ENCODE measurements at places on chromosomes 4 and X. TPM values are rescaled to one million over a fixed set of nuclear protein-coding genes. Genes with fewer than 3 reads are reported as not detected.

DNA sequence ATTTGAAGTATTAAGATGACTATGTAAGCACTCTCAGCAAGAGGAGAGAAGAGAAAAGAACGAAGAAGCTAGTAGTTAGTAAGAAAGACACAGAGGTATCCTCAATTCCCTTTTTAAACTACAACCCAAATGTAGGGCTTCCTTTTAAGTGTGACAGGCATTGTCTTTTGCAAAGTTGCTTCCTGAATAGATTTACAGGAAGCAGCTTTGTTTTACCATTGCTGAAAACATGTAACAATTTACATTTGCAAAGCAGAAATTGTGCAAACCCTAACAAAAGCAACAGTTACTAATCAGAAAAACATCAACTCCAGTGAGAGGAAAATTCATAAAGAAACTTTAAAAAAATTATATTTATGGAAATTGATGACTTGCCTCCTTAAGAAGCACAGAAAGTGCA lies 96.4 kb downstream of the FAM13A start:
- no peak for DNase-seq

- no peak for DNase-seq
These were observed 42.0 kb upstream of the RBMXL3 start for GRCh38 chrX:115147220-115147619.

DNA sequence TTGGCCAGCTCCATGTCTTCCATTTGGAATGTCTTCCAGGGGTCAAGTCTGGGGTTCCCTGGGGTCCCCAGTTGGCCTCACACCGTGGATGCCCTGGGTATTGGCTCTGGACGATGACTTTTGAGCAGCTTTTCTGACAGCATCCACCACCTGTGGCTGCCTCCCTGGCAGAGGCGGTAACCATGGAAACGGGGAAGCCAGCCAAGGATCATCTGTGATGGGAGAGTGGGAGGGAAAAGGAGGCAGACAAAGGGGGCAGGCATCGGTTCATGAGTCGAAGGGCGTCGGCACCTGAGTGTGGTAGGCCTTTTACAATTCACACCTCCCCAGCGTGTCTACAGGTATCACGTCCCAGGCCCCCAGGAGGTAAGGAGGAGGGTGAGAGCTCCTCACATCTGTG lies 152.2 kb downstream of the ASMT start:
- DNase-seq: no peak

- no peak for DNase-seq
These were observed 36.1 kb upstream of the PHKA2 start for GRCh38 chrX:19019996-19020395.

GRCh38 chr4:3464349-3464905 lies 1.3 kb downstream of the DOK7 start:
- DNase-seq: no peak

DNA sequence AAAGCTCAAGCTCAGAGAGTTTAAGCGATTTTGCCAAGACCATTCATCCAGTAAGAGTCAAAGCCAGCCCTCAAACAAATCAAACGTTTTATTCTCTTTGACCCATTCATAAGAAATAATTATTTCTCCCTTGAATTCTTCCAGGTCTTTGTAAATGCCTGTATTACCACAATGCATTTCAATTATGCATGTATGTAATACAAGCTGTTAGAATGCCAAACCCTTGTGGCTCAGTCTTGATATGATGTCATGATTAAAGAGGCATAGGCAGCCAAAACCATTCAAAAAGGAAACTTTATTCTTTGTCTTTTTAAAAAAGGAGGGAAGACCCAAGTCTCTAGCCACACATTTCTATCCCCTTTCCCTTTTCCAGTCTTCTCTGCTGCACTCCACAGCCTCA lies 56.5 kb upstream of the PGM2 start:
- DNase-seq: no peak

GRCh38 chrX:72142094-72142793 lies 10.5 kb upstream of the RTL5 start:
- DNase-seq: no peak

- no peak for DNase-seq
These were observed 179.6 kb upstream of the TENM3 start for GRCh38 chr4:182063651-182064050.

- no peak for DNase-seq
These were observed 358.4 kb downstream of the ARHGAP24 start for GRCh38 chr4:85833302-85833701.

DNA sequence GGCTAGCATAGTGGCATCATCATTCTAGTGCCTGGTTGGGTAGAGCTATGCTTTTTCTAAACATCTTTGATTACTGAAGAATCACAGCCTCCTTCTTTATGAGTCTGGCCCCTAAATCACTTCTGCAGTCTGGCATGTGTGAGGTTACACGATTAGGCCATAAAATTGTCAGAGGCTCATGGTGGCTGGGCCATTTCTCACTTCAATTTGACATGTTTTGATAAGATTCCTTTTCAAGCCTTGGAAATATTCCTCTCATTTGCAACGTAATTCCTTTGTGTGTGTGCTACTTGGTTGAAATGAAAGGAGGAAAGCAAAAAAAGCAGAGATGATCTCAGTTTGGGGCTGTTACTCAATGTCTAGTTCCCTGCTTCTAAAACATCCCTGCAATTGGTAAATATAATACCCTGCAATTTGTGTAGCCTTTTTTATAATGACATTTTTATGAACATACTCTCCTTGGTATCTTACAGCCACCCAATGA lies 6.2 kb downstream of the CCKAR start:
- DNase-seq: no peak

- DNase-seq: no peak
These were observed 22.5 kb upstream of the CT55 start for GRCh38 chrX:135193740-135194139.

GRCh38 chr4:183601381-183601780 lies 57.6 kb downstream of the RWDD4 start:
- no peak for DNase-seq

DNA sequence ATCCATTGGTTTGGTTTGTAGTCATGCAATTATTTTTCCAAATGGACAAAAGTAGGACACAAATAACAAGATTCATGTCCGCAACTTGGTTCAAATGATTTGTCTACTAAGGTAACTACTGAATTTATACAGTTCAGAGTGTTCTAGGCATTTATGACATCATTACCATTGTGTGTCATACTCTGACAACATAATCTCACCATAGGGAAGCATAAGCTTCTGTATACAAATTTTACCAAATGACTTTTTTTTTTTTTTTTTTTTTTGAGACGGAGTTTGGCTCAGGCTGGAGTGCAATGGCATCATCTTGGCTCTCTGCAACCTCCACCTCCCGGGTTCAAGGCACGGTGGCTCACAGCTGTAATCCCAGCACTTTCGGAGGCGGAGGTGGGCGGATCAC lies at the start of gene CXorf66:
Gene CXorf66, minus strand, starts transcription at position 101 of the 400 bp plus-strand sequence. Its CDS starts 25 bp downstream, at position 76.
- no peak for DNase-seq

GRCh38 chrX:13053171-13053570 lies 8.8 kb upstream of the FAM9C start:
- DNase-seq: no peak

DNA sequence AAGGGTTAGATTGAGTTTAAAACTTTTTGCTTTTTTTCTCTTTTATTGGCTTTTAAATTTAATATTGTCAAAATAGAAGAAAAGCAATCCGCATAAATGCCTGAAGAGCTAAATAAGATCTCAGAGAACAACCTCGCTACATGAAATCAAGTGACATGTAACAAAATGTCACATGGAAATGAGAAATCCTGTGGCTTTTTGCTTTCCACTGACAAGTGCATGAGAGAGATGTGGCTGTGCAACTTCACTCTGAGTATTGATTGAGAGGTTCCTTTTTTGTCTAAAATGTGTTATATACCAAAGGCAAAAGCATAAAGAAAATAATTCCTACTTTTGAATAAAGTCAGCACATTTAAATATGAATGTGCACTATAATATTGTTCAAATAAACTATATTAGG lies 263.5 kb downstream of the MAPK10 start:
- no peak for DNase-seq

- no peak for DNase-seq
These were observed 509.5 kb upstream of the ATOH1 start for GRCh38 chr4:93319041-93319440.

DNA sequence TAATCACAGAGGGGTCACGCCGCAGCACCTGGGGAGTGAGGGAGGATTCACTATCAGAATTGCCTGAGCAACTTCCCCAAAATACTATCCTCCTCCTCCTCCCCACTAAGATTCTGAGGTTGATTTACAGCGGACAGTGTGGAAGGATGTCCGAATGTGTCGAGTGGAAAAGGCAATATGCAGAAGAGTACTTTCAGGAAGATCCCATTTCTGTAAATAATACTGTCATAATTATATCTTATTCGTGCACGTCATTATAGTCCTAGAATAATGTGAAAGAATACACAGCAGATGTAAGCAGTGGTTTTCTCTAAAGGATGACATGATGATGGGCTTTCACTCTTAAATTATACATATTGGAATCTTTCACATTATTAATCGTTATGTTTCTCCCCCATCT lies 149.8 kb upstream of the NOCT start:
- DNase-seq: no peak

GAGE12J gene
- total RNA-seq: not detected

FAM47E gene
- total RNA-seq: 2.2 TPM

HSD17B13 gene
- 0.18 TPM for total RNA-seq

BMPR1B gene
- 0.77 TPM for total RNA-seq

GPR173 gene
- total RNA-seq: 1.3 TPM

CYP2U1 gene
- 9.4 TPM for total RNA-seq

IL2 gene
- total RNA-seq: not detected

FAM114A1 gene
- 38.3 TPM for total RNA-seq

XAGE1A gene
- not detected for total RNA-seq

SSX1 gene
- total RNA-seq: not detected

RBMXL3 gene
- not detected for total RNA-seq

FAM9C gene
- not detected for total RNA-seq
